ENCODE measurements at places on chromosomes 7 and 10.

DNA sequence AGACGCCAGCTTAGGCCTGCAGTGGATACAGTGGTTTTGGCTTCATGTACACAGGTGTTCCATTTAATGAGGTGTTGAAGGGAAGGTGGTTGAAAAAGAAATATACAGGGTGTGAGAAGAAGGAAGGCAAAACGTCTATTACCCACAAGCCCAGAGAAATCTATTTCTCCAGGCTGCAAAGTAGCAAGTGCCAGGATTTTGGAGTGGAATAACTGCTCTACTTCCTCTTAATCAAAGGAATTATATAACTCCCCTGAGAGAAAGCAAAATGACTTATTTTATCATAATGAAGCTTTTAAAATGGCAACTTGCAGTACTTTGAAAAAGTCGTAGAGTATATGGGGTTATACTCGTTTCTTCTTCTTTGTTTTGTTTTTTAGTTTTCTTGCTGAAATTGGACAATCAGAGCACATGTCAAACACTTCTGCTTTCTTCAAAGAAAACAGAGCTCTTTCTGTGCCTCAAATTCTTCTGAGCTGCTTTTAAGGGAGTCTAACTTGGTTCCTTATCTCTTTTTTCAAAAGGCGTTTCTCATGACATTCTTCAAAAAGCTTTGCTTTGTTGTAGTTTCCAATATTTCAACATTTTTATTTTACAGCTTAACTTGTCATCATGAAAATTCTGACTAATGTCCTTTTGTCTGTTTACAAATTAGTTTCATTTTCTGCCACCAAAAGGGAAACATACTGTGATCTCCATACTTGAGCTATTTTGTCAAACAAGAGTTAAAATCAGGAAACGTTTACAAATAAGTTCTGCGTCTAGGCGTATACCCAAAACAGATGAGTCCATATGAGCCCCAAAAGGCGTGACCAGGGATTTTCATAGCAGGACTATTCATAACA lies 289.7 kb downstream of the FRMD4A start:
- no peak for DNase-seq

DNA sequence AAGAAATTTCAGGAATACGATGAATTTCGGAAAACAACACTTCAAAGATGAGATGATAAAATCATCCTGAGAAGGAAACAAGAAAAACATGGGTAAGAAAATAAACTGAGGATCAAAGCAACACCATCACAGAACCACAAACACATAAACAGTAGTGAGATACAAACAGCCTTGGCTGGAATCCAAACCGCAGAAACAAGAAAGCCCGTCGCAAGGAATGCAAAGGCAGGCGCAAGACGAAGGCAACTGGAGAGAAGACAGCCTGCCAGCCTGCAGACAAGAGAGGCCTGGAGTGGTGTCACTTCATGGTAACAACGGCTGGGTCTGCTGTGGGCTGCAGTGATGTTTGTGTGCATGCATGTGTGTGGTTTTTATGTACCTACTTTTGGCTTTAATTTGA lies 61.8 kb upstream of the DRGX start:
- no peak for DNase-seq

- no peak for DNase-seq
Observed at GRCh38 chr7:155410431-155410830, 47.5 kb upstream of the EN2 start.

GRCh38 chr10:32943395-32943794 lies 14.6 kb downstream of the ITGB1 start:
- no peak for DNase-seq

DNA sequence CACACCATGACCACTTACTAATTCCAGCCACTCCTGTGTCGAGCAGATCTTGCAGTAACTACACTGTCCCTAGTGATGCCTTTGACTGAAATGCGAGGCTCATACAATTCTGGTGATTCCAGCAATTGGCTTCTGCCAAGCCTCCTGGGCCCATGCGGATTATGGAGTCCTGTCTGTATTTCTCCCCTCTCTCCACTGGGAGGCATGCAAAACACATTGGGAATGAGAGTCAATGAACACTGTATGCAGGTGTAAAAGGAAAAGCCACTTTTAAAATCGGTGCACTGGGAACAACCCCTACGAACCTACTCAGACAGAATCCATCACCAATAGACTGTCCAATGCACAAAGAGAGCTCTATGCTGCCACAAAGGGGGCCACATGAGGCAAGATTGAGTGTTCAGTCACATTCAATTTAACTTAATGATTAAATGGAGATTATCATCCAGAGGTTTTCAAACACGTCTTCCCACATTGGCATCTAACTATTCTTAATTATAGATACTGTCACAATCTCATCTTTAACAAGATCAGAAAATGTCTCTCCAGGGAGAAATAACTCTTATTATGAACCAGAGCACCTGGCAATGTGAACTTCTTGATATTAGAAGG lies 550.6 kb downstream of the GLRX3 start:
- DNase-seq: no peak

- DNase-seq: no peak
Observed at GRCh38 chr10:75980419-75981002, 549.1 kb downstream of the LRMDA start.

- no peak for DNase-seq
Observed at GRCh38 chr7:102967798-102968197, 55.0 kb downstream of the LRRC17 start.

GRCh38 chr7:55723621-55723941 lies 139.0 kb downstream of the SEPTIN14 start:
- DNase-seq: no peak

- DNase-seq: no peak
Observed at GRCh38 chr10:86802473-86803108, 46.2 kb downstream of the BMPR1A start.

DNA sequence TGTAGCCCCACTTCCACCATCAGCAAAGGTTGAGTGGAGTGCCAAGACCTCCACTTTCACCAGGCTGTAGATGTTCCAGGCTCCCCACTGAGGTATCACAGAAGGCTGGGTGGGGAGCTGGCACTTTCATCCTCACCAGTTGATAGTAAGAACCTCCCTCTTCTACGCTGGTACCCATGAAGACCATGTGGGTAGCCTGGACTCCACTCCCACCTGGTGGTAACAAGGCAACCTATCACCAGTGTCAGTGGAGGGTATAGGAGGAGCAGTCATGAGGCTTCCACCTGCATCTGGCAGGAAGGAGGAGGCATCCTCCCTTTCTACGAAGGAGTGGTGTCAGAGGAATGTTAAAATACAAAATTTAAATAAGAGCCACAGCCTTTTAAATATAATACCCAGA lies 4.4 kb downstream of the SMIM30 start:
- no peak for DNase-seq

DNA sequence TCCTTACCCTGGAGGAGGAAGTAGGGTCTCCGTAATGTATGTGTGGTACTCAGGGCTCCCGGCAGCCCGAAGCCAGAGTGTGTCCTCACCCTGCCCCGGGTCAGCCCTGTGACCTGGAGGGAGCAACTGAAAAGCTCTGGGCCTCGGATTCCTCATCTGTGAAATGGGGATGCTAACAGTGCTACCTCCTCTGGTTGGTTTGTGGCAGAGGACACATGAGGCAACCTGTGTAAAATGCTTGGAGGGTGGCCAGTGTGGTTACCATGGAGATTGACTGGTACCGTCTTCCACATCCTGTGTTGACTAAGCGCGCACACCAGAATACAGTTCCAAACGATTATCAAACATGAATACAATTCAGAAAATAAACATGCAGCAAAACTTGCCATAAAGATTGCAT lies 163.8 kb upstream of the KLF6 start:
- no peak for DNase-seq

- no peak for DNase-seq
Observed at GRCh38 chr10:81877596-81877995, 2.6 kb downstream of the NRG3 start.

DNA sequence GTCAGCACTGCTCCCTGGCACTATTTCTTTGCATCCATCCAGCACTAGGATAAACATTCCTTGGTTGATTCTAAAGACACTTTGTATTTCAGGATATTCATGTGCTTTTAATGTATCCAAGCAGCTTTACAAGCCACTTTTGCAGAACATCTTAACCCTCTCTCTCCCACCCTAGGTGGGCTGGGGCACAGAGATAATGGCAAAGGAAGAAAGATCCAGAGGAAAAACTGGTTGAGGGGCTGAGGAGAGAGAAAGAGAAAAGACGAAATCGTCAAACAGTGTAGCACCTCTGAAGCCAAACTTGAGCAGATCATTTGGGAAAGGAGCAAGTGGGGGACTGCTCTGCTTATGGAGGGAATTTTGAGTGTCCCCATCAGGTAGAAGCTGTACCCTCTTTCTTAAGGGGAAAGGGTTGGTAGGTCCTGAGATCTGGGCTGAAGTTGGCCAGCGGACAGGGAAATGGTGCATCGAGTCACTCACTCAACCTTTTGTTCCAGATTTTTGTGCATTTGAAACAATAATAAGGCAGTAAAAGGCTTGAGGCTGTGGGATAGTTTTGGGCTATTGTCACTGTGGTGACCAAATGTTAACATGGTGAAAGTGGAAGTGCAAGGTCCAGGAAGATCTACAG lies 4.2 kb upstream of the HOXA13 start:
- no peak for DNase-seq

GRCh38 chr7:114969096-114969495 lies 47.2 kb downstream of the MDFIC start:
- DNase-seq: no peak

DNA sequence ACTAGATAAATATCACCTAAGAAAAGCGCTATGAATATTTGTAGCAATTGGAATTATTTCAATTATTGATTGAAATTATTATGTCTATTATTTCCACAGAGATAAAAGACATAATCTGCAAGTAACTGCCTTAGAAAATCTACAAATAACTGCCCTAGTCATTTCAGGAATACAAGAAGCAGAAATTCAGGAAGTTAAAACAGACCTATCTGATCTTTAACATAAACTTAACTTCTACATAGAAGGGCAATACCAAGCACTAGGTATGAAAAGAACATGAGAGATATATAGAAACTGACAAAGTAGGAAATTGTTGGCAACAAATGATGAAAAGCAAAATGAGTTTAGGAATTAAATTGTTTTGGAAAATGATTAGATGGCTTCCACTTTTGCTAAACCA lies 31.8 kb upstream of the AKR1B10 start:
- no peak for DNase-seq

DNA sequence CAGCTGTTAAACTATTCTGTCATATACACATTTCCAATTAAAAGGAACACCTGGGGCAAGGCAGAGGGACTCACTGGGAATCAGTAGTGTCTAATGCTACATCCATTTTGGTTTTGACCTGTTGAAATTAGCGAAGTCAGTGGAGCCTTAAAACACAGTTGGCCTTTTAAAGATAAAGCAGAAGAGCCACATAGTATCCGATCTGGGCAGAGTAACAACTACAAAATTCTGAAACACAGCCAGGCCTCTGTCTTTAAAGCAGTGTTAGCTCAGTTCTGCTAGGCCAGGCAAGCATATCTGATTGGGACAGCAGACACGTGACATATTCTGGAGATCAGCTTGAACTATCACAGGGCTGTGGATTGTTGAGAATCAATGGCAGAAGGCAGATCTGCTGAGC lies 117.5 kb upstream of the WNT16 start:
- DNase-seq: no peak

GRCh38 chr7:133344275-133344674 lies 91.4 kb downstream of the EXOC4 start:
- DNase-seq: no peak

GRCh38 chr10:77669892-77670291 lies 32.3 kb upstream of the KCNMA1 start:
- no peak for DNase-seq

GRCh38 chr7:87013840-87014190 lies 45.6 kb downstream of the ELAPOR2 start:
- DNase-seq: no peak

DNA sequence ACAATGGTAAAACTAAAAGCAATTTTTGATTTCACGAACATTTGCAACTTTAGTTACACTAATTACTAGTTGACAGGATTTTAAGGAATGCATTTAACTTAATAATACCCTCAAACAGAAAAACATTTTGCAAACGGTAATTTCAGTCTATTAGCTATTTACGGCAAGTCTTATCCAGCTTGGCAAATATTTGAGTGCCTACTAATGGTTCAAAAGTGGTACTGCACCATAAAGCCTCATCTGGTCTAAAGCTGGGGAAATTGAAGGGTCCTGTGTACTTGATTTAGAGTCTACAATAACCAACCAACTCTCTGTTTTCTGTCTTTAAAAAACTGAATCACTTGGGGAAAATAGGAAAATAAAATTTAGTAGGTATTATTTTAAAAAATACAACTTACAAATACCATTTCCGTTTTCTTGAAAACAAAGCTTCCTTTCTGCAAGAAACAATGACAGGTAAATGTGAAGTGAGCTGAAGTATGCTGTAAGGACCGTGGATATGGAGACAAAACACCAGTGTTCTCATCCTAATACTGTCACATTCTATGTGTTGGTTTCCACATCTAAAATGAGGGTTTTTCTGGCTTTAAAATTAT lies 142.3 kb downstream of the VPS50 start:
- no peak for DNase-seq

DNA sequence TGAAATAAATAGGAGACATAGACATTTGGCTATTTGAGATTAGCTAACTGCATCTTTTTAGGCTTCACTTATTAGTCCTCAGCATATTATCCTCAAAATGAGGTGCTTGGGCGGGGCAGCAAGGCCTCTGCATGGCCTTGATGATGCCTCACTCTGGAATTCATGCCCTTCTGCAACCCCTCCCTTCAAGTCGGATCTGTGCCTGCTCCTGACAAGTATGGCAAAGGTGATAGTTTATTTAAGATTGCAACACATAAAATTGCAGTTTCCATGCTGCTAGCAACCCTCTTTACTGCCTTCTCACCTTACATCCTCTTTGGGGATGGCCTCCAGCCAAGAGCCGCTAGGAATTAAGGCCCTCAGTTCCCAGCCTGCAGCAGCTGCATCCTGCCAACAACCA lies 241.3 kb upstream of the ADARB2 start:
- no peak for DNase-seq

GRCh38 chr7:47582764-47583738 lies 1.1 kb upstream of the TNS3 start:
- no peak for DNase-seq

GRCh38 chr10:79446758-79447084 lies 1.3 kb upstream of the ZCCHC24 start:
- DNase-seq: no peak

- DNase-seq: no peak
Observed at GRCh38 chr10:11499425-11500071, 111.9 kb downstream of the USP6NL start.

DNA sequence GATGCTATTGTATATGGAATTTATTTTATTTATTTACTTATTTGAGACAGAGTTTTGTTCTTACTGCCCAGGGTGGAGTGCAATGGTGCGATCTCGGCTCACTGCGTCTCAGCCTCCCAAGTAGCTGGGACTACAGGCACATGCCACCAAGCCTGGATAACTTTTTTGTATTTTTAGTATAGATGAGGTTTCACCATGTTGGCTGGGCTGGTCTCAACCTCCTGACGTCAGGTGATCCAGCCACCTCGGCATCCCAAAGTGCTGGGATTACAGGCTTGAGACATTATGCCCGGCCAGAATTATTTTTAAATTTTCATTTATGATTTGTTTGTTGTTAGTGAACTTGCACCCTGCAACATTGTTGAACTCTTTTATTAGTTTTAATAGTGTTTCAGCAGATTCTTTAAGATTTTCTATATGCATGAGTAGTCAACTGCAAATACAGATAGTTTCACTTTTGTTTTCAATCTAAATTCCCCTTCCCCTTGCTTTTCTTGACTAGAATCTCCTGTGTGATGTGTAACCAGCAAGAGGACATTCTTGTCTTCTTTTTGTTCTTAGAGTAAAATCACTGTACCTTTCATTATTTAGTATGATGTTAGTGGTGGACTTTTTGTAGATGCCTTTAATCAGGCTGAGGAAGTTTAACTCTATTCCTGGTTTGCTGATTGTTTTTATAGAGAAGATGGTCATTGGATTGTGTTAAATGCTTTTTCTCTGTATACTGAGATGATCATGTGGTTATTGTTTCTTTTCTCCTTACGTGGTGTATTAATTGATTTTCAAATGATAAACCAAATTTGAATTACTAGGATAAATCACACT lies 27.8 kb downstream of the ZNF33A start:
- no peak for DNase-seq
